Spleen (tissue), 13 donors: ENCODE measurements at places on chromosomes 5 and 9. TPM values are rescaled to one million over a fixed set of nuclear protein-coding genes. Genes with fewer than 3 reads are reported as not detected.
A peak's percentile ranks its signal among the peaks of the same experiment; 100 is the strongest.

GRCh38 chr9:76751001-76751400 is 13.2 kb upstream of the PCA3 start:
- no peak for DNase-seq

DNA sequence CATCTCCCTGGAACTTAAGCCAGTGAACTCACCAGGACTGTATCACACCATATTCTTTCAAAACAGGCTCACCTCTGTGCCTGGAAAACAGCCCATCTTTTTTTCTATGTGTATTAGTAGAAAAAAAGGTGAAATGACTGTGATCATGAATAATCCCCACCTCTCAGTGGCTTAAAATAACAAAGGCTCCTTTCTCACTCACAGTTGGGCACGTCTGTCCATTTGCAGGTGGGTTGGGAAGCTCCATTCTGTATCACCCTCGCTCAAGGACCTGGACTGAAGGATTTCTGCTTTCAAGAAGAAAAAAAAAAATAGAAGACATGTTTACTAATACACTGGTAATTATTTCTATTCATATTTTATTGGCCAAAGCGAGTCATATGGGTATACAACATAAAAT is 17.3 kb upstream of the FGF1 start:
- DNase-seq: no peak

The SLC34A3 gene
- polyA plus RNA-seq: not detected

The PRR16 gene
- polyA plus RNA-seq: 1.7 TPM

The WNT8A gene
- not detected for polyA plus RNA-seq

The PFN3 gene
- not detected for polyA plus RNA-seq

DNA sequence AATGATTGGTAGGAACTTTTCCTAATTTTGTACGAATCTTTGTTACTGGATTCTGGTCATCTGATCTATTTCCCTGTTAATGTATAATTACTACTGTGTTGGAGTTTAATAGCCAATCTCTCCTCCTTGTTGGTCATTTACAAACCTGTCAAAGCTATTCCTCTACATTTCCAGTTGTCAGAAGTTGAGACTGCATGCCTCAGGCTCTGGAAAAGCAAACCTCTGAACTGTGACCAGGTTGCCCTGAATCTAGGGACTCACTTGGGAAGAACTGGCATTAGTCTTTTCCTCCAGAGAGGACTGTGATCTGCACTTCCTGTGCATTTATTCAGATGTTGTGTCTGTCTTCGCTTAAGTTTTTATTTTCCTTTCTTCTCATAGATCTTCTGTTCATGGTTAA is 16.1 kb downstream of the PDLIM4 start:
- DNase-seq: no peak

The TAF11L3 gene
- not detected for polyA plus RNA-seq

GRCh38 chr5:135112008-135112725 is 78.1 kb upstream of the PITX1 start:
- DNase-seq: peak; percentile 38

- DNase-seq: no peak
Measured at GRCh38 chr9:78666818-78667414, 370.0 kb downstream of the PSAT1 start.

GRCh38 chr9:126330536-126330935 is 3.9 kb downstream of the MVB12B start:
- DNase-seq: no peak

DNA sequence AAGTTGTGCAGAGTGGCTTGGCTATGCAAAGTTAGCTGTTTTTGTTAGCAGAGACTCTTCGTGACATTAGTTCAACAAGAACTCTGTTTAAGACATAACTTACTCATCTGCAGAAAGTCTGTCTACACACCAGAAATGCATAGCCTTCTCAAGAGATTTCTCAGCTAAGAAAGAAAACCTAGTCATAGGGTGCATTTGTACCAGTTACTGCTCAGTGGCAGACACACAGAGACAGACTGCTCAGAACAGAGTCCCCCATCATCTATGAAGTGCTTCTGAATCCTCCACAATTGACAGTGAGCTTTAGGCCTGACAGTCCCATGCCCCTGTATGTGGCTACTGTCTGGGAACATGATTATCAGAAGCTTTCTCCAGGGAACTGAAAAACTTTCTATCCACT is 56.1 kb upstream of the IFNK start:
- DNase-seq: no peak

DNA sequence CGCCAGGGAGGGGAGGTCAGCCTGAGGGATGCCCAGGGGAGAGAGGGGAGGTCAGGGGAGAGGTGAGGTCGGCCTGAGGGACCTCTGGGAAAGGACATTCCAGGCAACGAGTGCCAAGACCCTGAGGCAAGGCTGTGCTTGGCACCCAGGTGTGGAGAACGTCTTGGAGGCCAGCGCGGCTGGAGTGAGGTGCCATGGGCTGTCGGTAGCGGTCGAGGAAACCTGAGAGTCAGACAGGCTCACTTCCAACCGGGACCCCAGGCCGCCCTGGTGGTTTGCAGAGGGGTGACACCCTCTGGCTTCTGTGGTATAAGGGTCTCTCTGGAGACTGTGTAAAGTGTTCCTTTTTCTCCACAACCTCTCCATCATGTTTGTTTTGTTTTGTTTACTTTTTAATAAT is 82.9 kb downstream of the CACNA1B start:
- no peak for DNase-seq

GRCh38 chr5:54313311-54314270 is 3.2 kb upstream of the ARL15 start:
- no peak for DNase-seq

The RASGEF1C gene
- polyA plus RNA-seq: not detected

DNA sequence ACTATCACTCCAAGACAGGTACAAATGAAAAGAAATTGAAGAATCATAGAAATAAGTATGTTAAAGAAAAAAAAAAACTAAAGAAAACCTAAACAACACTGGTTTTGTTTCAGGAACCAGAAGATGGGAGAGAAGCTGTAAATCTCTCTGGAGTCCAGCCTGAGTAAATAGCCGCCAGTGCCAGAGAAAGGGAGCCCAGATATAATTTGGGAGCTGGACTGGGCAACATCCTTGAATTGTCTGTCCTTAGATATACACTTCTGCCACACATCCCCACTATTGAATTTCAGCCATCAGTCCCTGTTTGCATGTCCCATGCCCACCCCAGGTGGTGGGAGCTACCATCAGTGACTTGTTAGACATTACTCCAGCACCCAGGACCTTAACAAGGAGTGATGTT is 979.6 kb downstream of the DTWD2 start:
- DNase-seq: no peak

DNA sequence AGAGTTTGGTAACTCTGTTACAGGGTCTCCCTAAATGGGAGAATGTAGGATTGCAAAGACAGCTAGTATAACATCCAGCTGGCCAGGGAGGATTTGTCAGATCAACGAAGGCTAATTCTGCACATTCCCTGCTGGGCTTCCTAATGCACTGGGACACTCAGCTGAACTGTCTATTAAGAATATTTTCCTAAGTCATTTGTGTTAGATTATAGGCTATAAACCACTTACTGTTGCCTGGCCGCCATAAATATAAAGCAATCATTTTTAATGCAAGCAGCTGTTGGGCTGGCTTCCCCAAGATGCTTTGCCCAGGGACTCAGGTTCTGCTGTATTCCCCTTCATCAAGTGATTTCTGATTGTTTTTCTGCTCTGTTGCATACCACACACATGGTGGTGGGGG is 35.3 kb upstream of the SLIT3 start:
- DNase-seq: no peak

GRCh38 chr5:115271295-115272050 is 8.8 kb upstream of the PGGT1B start:
- no peak for DNase-seq

The FBLL1 gene
- polyA plus RNA-seq: 0.06 TPM

The IL33 gene
- polyA plus RNA-seq: 7.2 TPM

DNA sequence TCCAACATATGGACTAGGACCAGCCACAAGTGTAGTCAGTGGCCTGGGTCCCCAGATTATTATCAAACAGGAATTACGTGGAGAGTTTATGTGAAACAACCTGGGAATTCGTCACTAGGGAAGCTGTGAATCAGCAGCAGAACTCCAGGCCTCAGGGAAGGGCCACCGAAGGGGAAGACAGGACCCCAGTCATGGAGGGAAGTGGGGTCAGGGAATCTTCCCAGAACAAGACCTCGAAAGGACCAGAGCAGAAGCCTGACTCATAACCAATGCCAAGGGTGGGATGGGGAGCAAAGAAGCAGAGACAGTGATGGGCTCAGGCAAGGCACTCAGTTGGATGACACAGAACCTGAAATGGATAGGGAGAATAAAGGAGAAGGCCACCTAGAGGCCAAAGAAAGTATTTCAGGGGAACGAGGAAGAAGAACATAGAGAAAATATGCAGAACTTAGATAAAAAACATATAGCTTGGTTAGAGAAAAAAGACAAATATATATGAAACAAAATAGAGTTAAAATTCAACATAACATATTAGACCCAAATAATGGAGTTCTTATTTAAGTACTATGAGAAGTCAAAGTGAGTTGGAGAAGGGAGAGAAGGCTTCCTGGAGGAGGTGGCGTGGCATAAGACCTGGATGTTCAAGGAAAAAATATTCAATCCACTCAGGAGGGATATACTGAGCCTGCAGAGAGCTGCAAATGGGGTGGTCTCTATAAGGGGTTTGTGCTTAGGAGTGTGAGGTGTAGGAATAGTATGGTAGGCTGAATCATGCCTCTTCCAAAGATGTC is 66.7 kb upstream of the CAST start:
- DNase-seq: no peak

The IFNA2 gene
- polyA plus RNA-seq: not detected

The SLC28A3 gene
- 0.38 TPM for polyA plus RNA-seq

- no peak for DNase-seq
Measured at GRCh38 chr5:7886849-7887475, 18.0 kb downstream of the MTRR start.

DNA sequence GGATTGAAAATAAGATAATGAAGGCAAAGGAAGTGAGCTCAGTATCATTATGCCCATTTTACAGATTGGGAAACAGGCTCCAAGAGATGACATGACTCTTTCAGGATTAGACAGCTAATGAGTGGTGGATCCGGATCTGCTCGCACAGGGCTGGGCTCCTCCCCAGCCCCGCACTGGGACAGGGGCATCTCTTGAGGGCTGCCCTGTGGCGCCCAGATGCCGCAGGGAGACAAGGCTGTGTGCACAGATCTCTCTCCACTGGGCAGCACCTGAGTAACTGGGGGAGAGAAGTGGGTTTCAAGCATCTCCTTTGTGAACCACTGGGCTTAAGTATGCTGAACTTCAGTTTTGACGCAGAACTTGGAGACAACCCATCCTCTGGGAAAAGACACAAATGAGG is 43.9 kb downstream of the ADAMTS2 start:
- peak; percentile 46 for DNase-seq

GRCh38 chr9:20568400-20568799 is 53.9 kb downstream of the MLLT3 start:
- DNase-seq: no peak

The EPB41L4B gene
- polyA plus RNA-seq: 0.02 TPM

DNA sequence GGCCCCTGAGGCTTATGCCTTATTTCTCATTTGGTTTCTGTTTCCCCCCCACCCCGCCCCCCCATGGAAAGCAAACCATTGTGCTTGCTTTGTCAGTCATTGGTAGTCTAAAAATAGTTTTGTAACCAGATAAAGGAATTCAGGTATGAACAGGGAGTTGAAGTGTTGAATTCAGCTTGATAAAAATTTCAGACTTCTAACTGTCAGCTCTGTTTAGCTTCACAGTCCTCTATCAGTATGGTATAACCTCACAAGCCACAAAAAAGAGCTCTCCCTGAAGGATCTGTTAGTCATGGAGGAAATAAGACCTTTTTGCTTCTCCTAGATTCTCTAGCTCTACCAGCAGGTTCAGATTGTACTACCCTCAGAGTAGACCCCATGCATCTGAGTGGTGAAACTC is 378.1 kb downstream of the TMEM38B start:
- DNase-seq: no peak

DNA sequence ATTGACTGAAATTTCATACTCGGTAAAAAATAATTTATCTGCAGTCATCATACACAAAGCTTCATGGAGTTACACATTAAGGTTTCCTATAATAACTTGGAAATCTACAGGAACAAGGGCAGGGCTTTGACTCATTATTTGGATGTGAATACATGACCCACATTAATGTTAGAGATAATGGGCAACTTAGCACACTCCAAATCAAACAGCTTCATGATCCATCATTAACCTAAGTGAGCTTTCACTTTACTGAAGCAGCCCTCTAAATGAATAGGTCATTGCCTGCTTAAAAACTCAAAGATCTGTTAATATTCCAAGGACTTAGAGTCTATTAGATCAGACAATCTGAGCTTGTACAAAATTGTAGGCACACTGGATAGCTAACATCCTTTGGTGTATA is 9.0 kb downstream of the CDH12 start:
- no peak for DNase-seq

The LPCAT1 gene
- 94.8 TPM for polyA plus RNA-seq

DNA sequence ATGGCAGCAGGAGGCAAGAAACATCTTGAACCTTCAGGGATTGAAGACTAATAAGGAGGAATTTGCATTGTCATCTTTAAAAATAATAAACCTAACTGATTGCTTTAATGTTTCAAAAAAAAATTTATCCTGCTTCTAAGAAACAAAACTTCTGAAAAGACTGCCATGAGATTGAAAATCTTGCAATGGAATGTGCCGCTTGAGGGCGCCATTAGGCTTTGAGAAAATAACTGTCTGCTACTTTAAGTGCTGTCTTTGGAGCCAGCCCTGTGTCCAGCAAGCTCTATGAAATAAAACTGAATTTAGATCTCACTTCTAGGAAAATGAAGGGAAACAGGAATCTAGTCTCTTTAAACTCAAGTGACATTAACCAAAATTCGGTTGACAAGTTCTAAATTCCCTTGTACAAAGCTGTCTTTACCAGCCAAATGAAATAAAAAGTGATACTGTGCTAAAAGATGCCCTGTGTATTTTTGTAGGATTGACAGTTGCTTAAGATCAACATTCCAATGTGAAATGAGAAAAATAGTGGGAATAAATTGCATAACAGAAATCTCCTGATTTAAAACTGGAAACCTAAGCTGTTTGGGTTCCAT is 79.4 kb downstream of the ESM1 start:
- DNase-seq: no peak
